ENCODE measurements at places on chromosomes 1 and 21.

GRCh38 chr1:150560011-150560438 is 10.8 kb downstream of the ADAMTSL4 start:
- DNase-seq, result no peak

GRCh38 chr1:167905182-167905581 is 8.8 kb downstream of the ADCY10 start:
- DNase-seq, result no peak

GRCh38 chr1:200291106-200291505 is 118.7 kb downstream of the ZNF281 start:
- DNase-seq, result no peak

GRCh38 chr21:27300770-27301169 is 333.9 kb upstream of the ADAMTS5 start:
- no peak for DNase-seq

GRCh38 chr1:51231896-51232295 is 4.2 kb upstream of the RNF11 start:
- DNase-seq, result no peak

DNA sequence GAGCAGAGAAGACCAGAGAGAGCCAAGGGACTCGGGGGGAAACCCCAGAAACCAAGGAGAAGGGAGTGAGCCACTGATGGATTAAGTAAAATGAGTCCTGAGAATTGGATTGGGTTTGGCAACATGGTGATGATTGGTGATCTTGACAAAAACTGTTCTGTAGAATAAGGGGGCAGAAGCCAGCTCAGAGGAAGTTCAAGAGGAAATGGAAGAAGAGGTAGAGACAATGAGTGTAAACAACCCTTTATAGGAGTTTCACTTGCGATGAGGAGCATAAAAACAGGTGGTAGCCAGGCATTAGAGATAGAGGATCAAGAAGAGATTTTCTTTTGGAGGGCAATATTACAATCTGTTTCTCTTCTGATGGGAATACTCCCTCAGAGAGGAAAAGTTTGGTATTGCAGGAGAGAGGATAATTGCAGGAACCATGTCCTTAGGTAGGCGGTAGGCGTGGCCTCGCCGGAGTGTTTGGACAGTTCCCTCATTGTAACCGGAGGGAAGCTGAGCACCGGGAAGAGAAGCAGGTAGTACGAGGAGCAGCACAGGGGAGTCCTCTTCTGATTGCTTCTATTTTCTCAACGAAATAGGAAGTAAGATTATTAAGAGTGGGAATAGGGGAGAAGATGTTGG is 68.4 kb upstream of the TENT5C start:
- no peak for DNase-seq

- peak; percentile 39 for DNase-seq
Observed at GRCh38 chr1:63435161-63435560, 67.7 kb downstream of the ALG6 start.

DNA sequence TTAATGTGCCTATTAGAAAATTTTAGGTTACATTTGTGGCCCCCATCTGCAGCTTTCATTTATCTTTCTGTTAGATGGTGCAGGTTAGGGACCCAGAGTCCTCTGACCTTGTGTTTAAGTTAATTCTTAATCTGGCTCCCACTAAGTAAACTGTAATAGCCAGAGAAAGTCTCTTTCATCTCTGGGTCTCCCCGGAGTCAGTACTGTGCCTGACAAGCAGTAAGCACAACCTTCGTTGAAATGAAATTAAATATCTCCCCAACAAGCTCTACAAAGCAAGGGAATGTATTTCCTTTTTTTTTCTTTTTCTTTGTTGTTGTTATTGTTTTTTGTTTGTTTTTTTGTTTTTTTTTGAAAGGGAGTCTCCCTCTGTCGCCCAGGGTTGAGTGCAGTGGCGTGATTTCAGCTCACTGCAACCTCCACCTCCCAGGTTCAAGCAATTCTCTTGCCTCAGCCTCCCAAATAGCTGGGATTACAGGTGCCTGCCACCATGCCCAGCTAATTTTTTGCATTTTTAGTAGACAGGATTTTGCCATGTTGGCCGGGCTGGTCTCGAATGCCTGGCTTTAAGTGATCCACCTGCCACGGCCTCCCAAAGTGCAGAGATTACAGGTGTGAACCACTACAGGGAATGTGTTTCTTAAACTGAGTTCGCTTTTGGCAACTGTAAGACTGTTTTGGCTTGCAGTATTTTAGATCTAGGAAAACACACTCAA is 81.6 kb downstream of the HHIPL2 start:
- DNase-seq, result no peak

DNA sequence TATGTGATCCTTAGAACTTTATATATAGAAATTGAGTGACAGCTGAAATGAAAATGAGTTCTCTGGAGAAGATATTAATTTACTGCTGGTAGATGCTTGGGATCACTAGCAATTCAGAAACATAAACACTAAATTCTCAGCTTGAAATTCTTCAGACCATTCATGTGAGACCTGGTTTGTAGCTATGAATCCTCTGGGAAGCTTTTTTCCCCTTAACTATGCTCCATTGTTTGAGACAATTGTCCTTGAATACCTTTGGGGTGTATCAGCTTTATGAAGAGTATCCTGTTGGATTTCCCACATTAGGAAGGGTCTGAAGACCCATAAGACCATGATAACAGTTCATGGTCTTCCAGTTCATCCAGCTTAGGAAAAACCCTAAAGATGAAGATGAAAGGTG is 4.6 kb upstream of the DENND1B start:
- no peak for DNase-seq

DNA sequence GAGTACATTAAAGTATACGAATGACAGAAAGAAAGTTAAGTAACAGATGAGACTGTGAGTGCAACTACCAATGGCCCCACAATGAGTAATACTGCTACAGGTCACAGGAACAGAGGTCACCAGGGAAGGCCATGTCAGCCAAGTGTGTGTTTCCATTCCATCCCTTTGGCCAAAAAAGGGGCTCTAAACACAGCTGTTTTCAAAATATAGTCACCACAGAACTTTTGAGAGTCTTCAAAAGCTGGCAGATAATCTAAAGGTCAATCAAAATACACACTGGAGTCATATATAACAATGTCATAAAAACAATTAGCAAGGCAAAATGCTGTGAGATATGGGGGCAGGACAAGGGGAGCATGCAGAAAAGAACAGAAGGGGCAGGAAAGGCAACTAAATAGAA is 10.2 kb downstream of the USP24 start:
- DNase-seq, result no peak

- no peak for DNase-seq
Observed at GRCh38 chr1:110462093-110462492, 11.1 kb downstream of the PROK1 start.

DNA sequence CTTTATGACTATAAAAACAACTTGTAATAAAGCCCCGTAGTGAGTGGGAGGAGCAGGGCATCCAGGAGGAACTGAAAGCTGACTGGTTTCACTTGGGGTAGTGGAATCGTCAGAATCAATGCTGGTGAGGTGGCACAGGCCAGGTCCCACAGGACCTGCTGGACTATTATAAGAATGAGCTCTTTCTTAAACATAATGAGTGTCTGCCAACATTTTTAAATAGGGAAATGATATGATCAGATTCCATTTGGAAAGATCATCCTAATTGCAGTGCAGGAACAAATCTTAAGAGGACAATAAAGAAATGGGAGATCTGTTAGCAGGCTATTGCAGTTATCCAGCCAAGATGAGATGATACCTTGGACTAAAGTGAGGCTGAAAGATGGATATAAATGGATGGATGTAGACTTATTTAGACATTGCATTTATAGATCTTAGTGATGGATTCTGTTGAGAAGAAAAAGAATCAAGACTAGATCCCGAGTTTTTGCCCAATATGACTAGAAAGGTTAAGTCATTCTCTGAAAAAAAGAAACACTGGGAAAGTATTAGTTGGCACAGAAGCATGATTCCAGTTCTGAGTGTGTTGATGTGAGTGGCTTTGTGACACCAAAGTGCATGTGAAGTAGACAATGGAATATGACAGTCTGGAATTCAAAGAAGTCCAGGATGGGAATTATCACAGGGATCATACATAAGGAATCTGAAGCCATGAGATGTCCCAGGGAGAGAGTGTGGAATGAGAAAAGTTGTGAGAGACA is 153.3 kb upstream of the SGIP1 start:
- DNase-seq, result no peak

GRCh38 chr1:116268211-116268610 is 104.8 kb upstream of the ATP1A1 start:
- DNase-seq, result no peak

DNA sequence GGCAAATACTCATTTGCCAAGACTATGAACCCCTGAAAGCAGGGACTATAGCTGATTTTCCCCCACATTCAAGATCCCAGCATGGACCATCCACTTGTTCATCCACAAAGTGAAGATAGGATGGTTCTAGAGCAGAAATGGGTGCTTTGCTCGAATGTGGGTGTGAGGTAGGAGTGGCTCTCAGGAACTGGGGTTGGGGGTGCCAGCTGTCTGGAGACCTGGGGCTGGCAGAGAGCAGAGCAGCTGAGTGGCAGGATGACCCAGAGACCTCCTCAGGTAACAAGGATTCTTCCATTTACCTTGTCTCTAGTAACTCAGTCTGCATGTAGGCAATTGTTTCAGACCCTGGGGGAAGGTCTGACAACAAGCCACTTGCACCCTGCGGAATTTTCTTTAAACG is 6.0 kb downstream of the S100A9 start:
- no peak for DNase-seq

- no peak for DNase-seq
Observed at GRCh38 chr1:154895798-154896197, 25.7 kb upstream of the KCNN3 start.

DNA sequence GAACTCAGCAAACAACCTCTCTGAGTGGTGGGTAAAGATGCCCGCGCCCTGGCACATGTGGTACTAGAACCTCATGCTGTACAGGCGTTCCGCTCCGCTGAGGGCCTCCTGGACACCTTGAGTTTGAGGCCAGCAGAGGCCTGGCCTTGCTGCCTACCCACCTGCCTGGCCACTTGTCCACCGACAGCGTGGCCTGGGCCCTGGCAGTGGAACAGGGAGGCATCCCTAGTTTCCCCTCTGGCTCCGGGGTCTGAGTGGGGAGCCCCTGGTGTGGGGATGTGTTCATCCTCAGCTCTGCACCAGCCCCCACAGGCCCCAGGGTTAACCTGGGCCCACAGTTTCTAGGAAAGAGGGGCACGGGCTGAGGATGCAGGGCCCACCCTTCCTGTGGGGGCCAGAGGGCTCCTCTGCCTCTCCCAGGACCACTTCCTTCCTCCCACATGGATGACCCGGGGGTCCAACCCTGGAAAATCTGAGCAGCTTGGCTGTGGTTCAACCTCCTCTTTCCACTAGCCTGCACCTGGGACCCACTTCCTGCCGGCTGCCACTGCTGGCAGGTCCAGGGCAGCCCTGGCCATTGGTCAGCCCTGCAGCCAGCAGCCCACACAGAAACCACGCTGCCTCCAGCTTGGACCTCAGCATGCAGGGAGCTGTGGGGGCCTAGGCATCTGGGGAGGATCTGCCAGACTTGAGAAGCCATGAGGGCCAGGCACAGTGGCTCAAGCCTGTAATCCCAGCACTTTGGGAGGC is 53.3 kb upstream of the COL18A1 start:
- DNase-seq, result no peak

DNA sequence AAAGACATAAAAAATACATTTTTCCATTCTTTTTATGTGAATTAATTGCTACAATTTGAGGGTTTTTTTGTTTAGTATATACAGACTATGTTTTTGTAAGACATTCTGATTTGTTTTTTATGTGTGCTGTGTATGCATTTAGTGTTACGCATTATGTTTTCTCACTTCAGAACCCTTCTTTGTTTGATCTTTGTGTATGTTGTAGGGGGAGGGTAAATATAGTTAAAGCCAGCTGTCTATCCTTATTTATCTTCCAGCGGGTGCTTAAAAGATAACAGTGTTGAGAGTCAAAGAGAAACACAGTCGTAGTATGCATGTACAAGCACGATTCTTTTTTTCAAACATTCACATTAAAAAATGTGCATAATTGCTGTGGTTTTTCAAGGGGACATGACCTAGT is 97.5 kb upstream of the KIAA1614 start:
- DNase-seq, result no peak

DNA sequence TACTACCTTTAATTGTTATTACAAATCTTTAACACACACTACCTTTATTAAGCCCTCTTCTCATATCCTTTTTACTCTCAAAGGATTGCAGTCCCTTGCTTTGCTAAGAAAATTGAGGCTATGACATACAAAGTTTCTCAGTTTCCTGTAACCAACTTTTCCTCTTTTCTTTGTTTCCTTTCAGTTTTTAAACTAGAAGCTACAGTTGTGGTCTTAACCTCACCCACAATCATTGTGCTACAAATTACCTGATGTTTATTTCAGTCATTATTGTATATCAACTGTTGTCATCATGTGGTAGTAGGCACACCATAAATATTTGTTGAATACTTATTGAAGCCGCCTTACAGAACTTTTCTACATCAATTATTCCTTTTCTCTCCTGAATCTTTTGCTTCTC is 51.8 kb downstream of the SLAMF6 start:
- no peak for DNase-seq

DNA sequence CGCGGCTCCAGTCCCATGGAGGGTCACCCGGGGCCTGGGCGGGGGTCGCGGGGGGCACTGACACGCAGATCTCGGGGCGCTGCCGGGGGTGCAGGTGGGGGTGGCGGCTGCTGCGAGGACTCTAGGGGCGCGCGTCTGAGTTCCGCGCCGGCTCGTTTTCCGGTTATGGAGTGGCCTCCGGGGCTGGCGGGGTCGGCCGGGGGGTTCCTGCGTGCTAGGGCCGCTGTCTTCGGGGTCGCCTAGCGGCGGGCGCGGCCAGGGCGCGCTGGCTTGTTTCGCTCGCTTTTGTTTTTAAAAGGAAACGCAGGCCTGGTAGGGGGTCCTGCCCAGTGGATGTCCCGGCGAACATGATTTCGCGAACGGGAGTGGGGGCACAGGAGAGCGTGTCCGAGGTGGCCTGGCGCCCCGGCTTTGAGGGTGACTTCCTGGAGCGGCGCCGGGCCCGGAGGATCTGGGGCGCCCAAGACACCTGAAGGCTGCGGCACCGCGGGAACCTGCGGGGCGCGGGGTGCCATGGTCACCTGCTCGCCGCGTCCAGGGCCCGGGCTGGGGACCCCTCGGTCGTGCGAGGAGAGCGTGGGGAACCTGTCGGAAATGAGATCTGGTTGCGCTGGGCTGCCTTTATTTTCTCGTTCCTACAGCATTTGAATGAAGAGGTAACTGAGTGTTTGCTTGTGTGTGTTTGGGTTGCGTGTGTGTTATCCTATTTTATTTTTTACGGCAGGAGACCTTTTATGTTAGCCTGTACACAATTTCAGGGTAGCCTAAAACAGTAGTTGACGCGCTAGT is 618 bp downstream of the ETS2 start:
- DNase-seq, result no peak

DNA sequence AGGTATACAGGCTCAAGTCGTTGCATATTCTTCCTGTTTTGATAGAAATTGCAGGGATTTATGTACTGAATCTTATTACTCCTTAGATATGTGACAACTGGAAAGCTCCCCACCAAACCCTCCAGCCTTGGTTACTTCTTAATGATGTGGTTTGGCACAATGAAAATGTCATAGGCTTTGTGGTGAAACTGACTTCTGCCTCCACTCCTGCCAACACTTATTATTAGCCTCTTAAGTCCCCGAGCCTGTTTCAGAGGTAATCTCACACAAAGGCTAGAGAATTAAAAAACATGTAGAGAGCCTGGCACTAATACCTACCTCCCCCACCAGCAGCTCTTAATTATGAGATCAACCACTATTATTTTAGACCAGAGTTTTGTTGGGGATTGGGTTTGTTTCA is 4.2 kb downstream of the COX20 start:
- no peak for DNase-seq

- DNase-seq, result no peak
Observed at GRCh38 chr1:248739572-248740205, 15.9 kb downstream of the LYPD8 start.

- DNase-seq, result no peak
Observed at GRCh38 chr1:197314682-197315081, 46.6 kb downstream of the CRB1 start.

GRCh38 chr1:203152158-203153034 is 23.2 kb downstream of the MYBPH start:
- DNase-seq, result peak; percentile 27
